ENCODE measurements at places on chromosomes 16 and 17.

DNA sequence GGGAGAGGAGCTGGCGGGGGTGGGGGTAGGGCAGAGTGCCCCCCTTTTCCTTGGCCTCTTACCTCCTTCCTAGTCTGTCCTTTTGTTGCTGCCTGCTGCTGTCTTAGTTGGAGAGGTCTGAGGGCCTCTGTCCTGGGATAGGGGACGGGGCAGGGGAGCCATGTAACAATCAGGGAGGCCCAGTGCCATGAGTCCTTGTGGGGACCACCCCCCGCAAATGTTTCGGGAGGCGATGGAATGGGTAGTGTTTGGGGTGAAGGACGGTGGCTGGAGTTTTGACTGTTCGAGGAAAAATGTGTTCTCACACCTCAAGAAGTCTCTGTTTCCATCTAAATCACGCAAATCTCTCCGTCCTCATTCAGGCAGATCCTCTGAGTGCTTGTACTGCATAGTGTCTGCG, 99.0 kb downstream of the OR1D5 start:
- DNase-seq: no peak
- no peaks in the 10 kb centered on the region for H3K4me1 ChIP-seq
- no peak overlapping the region for H3K27ac ChIP-seq
- H3K36me3 ChIP-seq: no peaks in the 10 kb centered on the region

DNA sequence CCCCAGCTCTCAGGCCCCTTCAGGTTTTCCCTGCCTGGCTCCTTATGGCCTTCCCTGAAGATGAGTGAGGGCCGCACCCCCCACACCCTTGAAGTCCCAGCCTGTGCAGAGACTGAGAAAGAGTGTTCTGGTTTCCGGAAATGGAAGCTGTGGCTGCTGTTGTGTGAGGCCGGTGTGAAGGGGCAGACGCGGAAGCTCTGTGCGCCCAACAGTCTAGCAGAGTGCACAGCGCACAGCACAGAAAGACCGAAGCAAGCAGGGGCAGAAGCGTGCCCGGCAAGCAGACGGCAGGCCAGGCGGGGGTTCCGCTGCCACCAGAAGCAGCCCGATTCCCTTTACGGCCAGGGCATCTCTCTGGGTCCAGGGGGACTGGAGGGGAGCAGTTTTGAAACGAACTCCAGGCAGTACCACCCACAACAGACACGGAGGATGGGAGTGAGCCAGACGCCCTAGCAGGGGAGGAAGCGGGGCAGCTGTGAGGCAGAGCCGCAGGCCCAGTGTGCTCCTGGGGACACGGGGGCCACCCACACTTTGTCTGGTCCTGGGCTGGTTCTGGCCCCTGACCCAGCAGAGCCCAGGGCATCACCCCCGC, 16.7 kb downstream of the TPSG1 start:
- H3K4me3 ChIP-seq: no peak overlapping the region
- H3K36me3 ChIP-seq: no peaks in the 10 kb centered on the region
- no peaks in the 10 kb centered on the region for H3K27me3 ChIP-seq
- H3K4me1 ChIP-seq: no peaks in the 10 kb centered on the region

DNA sequence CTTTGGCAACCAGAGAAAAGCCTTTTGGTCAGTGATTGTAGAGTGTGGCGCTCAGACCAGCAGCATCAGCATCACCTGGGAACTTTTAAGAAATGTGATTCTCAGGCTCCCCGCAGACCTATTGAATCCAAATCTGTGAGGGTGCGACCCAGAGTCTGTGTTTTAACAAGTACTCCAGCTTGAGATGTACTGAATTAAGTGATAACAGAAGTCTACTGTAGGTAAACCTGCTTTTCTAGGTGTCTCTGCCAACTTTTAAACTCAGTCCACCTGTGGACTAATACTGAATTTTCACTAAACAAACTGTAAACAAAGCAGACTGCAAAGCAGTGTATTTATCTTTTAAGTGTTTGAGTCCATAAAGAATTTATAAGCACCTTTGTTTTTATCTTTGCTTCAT, 43.6 kb downstream of the NUP93 start:
- H3K27me3 ChIP-seq: no peaks in the 10 kb centered on the region
- no peak for DNase-seq
- no peak overlapping the region for H3K4me3 ChIP-seq
- H3K4me1 ChIP-seq: no peaks in the 10 kb centered on the region
- no peaks in the 10 kb centered on the region for H3K36me3 ChIP-seq

DNA sequence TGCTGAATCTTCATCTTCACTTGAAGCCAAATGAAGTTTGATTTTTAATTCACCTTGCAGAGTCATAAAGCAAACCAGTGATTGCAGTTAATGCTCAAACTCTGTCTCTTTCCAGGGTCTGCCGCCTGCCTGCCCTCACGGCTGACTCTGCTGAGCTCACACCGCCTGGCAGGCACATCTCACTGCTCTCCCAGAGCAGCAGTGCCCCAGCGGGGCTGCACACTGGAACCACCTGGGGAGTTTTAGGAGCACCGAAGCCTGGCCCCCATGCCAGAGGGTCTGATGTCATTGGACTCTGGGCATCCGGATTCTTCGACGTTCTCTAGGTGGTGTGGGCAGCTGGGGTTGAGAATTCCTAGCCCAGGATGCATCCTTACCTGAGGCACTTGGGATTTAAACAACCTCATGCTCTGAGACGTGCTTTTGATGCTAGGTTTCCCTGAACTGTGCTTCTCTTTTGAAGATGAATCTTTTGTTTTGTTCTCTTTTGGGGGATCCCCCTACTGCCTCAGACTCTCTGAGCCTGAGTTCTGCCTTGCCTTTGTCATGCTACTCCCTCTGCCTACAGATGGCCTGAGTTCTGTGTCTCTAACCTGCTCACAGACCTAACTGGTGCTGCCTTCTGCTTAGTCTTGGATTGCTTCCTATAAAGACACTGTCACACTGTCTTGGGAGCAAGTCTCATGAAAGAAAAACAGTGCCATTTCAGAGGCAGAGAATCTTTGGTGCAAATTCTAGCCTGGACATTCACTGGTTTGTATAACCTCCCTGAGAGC, 438.1 kb upstream of the CCL2 start:
- no peaks in the 10 kb centered on the region for H3K4me1 ChIP-seq
- no peak for DNase-seq
- H3K27me3 ChIP-seq: peaks cover 3% of the 10 kb centered on the region
- no peaks in the 10 kb centered on the region for H3K36me3 ChIP-seq

DNA sequence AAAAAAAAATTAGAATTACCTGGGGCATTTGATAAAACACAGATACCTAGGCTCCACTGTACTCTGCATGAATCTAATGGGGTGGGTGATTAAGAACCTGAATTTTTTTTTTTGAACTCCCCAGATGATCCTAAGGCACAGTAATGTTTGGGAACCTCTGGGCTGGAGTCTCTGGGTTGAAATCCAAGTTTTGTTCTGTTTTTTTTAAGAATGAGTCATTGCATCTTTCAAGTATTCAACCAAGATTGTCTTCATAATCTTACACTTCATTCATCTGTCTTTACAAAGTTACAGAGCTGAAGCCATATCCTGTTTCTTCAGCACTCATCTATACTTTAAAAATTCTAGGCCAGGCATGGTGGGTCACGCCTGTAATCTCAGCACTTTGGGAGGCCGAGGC, 52.6 kb downstream of the PIGL start:
- DNase-seq: no peak
- peaks cover 2% of the 10 kb centered on the region for H3K36me3 ChIP-seq
- H3K27me3 ChIP-seq: no peaks in the 10 kb centered on the region
- H3K27ac ChIP-seq: no peak overlapping the region
- H3K4me1 ChIP-seq: peaks cover 5% of the 10 kb centered on the region
- no peak overlapping the region for H3K4me3 ChIP-seq

GRCh38 chr17:59367657-59368045, 36.2 kb downstream of the YPEL2 start:
- peak overlapping the region; percentile 84 for H3K27ac ChIP-seq
- peaks cover 38% of the 10 kb centered on the region for H3K4me1 ChIP-seq
- no peak overlapping the region for H3K4me3 ChIP-seq
- peaks cover 14% of the 10 kb centered on the region for H3K36me3 ChIP-seq

- H3K27ac ChIP-seq: no peak overlapping the region
- no peaks in the 10 kb centered on the region for H3K4me1 ChIP-seq
- H3K4me3 ChIP-seq: no peak overlapping the region
- H3K27me3 ChIP-seq: peaks cover 5% of the 10 kb centered on the region
Observed at GRCh38 chr17:42647778-42648177, 11.3 kb upstream of the TUBG2 start.

DNA sequence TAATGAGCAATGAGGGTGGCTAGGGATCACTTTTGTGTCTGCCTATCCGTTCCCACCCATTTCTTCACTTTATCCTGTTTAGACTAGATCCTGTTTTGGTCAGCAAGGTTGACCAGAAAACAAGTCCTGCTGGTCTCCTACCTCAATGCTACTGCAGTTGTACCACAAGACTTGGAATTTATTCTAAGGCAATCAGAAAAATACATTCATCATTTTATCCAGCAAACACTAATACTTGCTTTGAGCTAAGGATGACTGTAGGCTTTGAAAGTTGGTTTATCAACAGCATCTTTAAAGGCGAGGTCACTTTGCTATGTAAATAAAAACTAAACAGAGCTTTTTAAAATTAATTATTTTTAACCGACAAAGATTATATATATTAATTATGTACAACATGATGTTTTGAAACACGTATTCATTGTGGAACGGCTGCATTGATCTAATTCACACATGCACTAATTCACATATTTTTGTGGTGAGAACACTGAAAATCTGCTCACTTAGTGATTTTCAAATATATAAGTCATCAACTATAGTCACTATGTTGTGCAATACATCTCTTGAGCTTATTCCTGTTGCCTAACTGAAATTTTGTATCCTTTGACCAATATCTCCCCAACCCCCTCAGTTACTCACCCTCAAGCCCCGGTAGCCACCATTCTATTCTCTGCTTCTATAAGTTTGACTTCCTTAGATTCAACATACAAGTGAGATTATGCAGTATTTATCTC, 125.9 kb upstream of the HS3ST3A1 start:
- no peaks in the 10 kb centered on the region for H3K4me1 ChIP-seq
- no peak overlapping the region for H3K27ac ChIP-seq
- DNase-seq: no peak
- H3K36me3 ChIP-seq: no peaks in the 10 kb centered on the region
- no peak overlapping the region for H3K4me3 ChIP-seq

DNA sequence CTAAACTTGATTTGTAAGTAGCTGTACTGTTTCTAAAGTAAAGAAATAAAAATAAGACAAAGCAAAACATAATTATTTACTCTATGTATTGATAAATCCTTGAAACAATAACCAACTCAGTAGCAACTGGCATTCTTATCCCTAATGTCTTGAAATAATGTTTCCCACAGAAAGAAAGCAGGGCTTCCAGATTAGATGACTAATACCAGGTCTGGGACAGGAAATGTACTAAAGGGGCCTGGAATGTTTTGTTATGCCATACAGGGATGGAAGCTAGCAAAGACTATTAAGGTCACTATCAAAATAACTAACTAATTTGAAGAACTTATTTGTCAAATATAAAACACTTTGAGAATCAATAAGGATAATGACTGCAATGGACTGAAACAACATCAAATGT, 82.1 kb downstream of the CFDP1 start:
- H3K4me3 ChIP-seq: no peak overlapping the region
- H3K4me1 ChIP-seq: no peaks in the 10 kb centered on the region
- no peak overlapping the region for H3K27ac ChIP-seq
- H3K27me3 ChIP-seq: no peaks in the 10 kb centered on the region

DNA sequence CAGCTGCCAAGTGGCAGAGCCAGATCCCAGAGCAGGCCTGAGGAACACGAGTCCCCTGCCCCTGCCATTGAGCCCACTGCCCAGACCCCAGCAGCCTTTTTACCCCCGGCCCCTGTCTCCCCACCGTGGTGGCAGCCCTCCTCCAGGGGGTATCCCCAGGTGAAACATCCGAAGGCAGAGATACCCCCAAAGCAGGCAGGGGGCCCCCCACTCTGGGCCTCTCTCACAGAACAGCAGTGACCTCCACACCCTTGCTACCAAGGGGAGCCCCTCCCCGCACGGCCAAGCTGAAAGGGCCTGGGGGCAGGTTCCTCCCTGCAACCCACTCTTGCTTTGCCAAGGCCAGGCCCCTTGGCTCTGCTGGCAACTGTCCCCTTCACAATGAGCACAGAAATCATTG, 142.2 kb downstream of the ENGASE start:
- H3K4me1 ChIP-seq: no peaks in the 10 kb centered on the region
- H3K27me3 ChIP-seq: peaks cover 53% of the 10 kb centered on the region
- H3K27ac ChIP-seq: no peak overlapping the region
- no peak overlapping the region for H3K4me3 ChIP-seq

DNA sequence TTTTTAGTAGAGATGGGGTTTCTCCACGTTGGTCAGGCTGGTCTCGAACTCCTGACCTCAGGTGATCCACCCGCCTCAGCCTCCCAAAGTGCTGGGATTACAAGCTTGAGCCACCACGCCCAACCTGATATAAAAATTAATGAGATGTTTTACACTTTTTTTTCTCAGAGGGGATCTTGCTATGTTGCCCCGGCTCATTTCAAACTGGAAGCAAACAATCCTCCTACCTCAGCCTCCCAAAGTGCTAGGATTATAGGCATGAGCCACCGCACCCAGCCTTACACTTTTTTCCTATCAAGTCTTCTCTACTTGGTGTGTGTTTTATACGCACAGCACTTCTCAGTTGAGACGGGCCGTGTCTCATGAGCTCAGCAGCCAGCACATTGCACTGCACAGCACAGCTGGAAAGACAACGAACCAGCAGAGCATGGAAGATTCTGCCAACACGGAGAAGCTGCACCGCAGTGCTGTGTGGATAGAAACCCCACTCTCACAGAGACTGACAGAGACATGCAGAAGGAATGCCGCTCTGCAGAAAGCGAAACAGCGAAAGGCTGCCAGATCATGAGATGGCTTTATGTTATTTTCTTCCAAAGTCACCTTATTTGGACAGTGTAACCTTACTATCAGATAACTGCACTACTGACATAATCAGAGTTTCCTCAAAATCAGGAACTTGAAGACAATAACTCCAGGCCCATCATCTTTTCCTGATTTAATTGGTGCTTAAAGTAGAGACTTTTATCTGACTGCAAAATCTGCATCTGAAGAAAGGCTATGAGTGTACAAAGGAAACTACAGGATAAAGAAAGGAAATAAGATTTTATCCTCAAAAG, 6.5 kb upstream of the QRICH2 start:
- no peaks in the 10 kb centered on the region for H3K4me1 ChIP-seq
- H3K27ac ChIP-seq: no peak overlapping the region
- H3K27me3 ChIP-seq: no peaks in the 10 kb centered on the region
- DNase-seq: no peak
- peaks cover 32% of the 10 kb centered on the region for H3K36me3 ChIP-seq

- H3K4me1 ChIP-seq: no peaks in the 10 kb centered on the region
- H3K27me3 ChIP-seq: no peaks in the 10 kb centered on the region
- no peak for DNase-seq
- no peak overlapping the region for H3K4me3 ChIP-seq
- H3K36me3 ChIP-seq: no peaks in the 10 kb centered on the region
- H3K27ac ChIP-seq: no peak overlapping the region
Observed at GRCh38 chr16:26816266-26816665, 250.5 kb upstream of the C16orf82 start.

- peak overlapping the region; percentile 4 for H3K27ac ChIP-seq
- DNase-seq: no peak
- no peaks in the 10 kb centered on the region for H3K27me3 ChIP-seq
Observed at GRCh38 chr16:2664574-2664982, 17.7 kb upstream of the KCTD5 start.

- DNase-seq: no peak
- H3K27me3 ChIP-seq: no peaks in the 10 kb centered on the region
- peaks cover 9% of the 10 kb centered on the region for H3K4me1 ChIP-seq
- H3K4me3 ChIP-seq: no peak overlapping the region
- H3K36me3 ChIP-seq: peaks cover 48% of the 10 kb centered on the region
- H3K27ac ChIP-seq: no peak overlapping the region
Observed at GRCh38 chr17:31512104-31512740, 120.7 kb downstream of the RAB11FIP4 start.
